ENCODE measurements at places on chromosomes 1 and 21.

DNA sequence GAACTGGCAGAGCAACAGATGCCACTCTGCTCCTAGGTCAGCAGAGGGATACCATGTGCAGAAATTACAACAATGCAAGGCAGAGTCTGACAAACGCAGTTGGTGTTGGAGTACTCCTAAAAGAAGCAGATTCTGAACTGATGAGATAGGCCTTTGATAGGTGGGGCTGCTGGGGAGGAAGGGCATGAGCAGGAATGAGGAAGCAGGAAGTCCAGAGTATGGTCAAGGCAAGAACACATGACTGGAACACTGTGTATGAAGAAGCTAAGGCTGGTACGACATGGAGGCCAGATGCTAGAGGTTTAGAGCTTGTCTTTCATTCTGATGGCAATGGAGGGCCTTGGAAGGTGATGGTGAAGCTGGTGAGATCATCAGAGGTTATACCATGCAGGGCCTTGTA is 11.5 kb upstream of the THRAP3 start:
- DNase-seq: no peak

DNA sequence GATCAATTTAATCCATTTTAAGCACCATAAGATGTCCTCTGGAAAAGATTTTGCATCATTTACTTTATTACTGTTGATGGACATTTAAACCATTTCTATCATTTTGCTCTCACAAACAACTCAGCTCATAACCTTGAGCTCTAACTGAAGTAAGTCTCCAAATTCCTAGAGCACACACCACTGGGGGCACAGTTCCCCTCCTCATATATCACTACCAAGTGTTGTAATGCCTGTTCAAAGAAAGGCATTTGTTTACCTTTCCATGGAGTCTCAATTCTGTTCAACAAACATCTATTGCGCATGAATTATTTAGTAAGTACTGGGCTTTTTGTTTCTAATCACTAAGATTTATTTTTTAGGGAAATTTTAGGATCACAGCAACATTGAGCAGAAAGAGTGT is 8.9 kb upstream of the OMA1 start:
- DNase-seq: no peak

DNA sequence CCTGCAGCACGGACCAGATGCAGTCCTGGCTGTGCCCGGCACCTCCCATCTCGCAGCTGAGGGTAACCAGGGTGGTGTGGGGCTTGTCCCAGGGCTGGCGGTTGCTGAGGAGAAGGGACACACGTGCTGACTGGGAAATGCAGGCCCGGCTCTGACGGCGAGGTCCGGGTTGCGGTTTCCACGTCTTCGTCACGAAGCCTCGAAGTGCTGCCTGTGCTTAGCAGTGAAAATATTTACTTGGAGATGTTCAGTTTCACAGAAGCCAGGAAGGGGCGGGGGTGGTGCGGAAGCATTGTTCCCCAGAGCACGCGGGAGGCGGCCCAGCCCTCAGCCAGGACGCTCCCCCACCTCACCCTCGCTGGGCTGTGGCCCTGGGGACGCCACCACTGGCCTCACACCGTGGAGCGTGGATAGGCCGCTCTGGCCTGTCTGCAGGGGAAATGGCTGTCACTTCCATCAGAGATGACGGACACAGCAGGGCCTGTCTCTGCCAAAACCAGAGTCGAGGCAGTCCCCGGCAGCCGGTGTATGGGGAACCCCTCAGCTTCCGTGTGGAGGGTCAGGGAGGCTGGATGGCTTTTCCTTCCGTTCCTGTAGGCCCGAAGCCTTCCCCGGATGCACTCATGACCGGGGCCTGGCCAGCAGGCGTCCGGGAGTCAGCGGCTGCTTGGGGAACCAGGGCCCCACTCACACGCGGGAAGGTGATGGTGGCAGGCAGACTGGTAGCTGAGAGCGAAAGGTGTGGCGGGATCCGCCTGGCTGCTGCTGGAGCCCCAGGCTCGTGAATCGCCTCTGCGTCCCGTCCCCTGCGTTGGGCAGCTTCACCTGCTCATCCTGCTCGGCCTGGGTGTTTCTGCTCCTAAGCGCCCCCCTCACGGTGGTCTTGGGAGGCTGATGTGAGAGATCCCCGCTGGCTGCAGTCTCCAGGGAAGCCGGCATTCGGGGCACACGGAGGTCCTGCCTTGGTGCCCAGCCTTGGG is 14.7 kb upstream of the POFUT2 start:
- DNase-seq: no peak

DNA sequence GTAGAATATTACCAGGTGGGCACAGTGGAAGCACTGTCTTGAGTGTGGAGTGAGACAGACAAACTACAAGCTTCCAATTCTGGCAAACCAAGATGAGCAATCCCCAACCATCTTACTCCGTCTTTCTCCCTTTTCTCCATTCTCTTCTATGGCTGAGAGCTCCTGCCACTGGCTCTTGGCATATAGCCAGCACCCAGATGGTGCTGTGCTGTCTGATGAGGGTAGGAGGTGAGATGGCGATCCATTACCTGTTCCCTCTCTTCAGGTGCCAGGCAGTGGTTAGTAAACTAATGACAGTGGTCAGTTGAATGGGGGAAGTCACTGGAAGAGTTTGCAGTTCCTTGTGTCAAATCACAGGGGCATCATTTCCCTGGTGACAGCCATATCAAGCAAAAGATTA is 108.4 kb downstream of the FNBP1L start:
- no peak for DNase-seq

DNA sequence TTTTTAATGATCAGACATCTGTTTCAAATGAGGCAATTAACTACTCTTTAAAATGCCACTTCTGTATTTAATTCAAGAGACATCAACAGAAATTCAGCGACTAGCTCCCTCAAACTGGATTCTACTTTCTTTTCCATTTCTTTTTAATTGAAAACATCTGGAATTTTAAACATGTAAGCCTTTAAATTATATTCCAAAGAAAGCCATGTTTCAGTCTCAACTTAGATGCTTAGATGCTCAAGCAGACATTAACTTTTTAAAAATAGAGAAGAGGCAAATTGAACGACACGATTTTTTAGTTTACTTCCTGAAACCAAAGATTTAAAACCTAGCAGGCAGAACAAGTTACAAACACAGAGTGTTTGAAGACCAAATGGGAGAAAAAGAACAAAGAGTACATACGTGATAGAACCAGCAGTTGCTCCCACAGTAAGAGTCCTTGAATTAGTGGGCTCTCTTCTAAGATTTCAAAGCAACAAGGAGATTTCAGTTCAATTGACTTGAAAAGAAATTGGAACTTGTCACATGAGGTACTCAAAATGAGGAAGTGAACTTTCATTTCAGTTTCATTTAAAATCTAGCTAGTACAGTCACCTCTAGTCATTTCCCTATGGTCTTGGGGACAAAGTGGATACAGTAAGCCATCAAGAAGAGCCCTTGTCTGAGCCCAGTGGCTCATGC is at the start of gene CTSS:
Gene CTSS (minus strand): TSS at position 483 of the 681 bp plus-strand sequence. CDS start 1,015 bp downstream, outside the sequence.
- no peak for DNase-seq

DNA sequence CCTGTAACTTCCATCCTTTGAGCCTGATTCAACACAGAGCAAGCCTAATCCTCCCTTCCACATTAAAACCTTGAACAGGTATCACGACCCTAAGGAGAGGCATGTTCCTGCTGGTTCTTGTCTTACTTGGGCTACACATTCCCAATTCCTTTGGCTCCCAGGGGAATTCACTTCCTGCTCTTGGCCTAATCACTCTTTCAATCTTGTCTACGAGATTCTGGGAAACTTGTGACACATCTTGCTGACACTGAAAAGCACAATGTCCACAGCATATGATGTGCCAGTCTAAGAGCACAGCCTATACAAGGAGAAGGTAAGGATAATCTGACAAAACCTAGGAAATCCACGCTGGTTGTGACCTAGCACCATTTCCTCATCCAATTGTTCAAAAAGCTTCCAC is 163.9 kb downstream of the GABPA start:
- no peak for DNase-seq

GRCh38 chr1:1907098-1907736 is 7.8 kb upstream of the CALML6 start:
- no peak for DNase-seq

- DNase-seq: no peak
Observed at GRCh38 chr1:10771789-10772188, 24.7 kb downstream of the CASZ1 start.

DNA sequence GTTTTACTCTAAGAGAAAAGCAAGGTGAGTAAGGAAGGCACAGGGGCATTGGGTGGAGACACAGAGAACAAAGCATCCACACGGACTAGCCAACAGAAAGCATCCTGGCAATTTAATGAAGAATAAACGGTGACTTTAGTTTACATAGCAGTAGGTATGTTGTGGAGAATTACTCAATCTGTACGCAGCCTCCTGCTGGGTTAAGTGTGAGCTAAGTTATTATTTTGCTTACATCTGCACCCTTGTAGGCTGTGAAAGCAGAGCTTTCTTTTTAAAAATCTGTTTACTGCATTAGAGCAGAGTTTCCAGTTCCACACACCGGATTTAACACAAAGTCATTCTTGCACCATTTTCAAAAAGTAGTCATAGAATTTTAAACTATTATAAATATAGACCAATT is 144.5 kb downstream of the AKT3 start:
- DNase-seq: no peak

- DNase-seq: no peak
Observed at GRCh38 chr21:26710155-26710554, 135.1 kb downstream of the ADAMTS1 start.
